Stimulated activated CD8-positive, alpha-beta memory T cell treated with anti-CD3 and anti-CD28 coated beads, Interleukin-4, amount 100 ng/mL, for 24 hours (primary cell): ENCODE measurements at places on chromosomes 3 and 15.

DNA sequence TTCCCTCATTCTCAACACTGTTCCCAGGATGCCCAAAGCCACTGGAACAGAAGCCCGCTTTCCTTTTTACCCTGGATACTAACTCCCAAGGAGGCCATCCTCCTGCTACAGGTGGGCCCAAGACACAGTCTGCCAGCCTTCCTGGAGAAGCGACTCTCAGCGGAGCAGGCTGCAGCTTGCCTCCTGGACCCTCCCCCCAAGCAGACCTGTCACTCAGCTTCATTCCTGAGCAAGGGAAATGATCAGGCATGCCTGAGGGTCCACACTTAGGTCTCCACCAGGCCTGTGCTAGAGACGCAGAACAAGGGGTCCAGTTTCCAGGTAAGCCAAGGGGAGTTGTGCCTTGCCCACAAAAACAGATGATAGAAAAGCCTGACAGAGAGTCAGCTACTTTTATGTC, 62.8 kb downstream of the SLCO2A1 start:
- no peak for DNase-seq

GRCh38 chr3:3632449-3632848, 166.8 kb upstream of the LRRN1 start:
- DNase-seq, result no peak

DNA sequence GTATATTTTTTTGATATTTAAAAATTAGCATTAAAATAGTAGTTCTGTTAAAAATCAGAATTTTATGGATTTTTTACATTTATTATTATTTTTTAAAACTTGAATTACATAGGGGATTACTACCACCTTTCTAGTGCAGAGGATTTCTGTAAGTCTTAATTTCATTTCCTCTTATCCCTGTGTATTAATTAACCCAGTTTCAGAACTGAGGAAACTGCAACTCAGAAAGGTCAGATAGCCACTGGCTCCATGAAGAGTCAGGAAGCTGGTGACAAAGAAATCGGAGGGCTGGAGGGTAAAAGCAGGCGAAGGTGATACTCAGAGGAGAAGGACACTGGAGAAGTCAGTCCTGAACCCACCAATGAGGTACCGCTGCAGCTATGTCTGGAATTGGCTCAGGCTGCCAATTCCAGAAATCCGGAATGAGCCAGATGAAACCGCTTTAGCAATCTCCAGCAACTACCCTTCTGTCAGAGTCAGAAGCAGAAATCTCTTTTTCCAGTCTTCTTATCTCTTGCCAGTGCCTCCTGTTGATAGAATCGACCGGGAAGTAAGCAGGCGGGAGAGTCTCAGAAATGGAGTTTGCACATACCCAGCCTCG, 308.5 kb downstream of the SV2B start:
- DNase-seq, result no peak

- DNase-seq, result no peak
These were observed 29.8 kb downstream of the DNAJC19 start for GRCh38 chr3:180959691-180960090.

DNA sequence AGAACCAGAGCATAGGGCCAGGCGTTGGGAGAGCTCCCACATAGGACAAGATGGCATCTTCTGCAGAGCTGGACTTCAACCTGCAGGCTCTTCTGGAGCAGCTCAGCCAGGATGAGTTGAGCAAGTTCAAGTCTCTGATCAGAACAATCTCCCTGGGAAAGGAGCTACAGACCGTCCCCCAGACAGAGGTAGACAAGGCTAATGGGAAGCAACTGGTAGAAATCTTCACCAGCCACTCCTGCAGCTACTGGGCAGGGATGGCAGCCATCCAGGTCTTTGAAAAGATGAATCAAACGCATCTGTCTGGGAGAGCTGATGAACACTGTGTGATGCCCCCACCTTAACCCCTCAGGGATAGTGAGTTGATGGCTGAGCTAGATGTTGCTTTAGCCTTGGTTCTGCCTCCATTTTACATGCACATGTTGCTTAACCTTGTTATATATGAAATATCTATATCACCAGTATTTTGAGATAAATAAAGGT, at the start of gene PYDC2:
Gene PYDC2, plus strand, starts transcription at position 51 of the 483 bp plus-strand sequence. Its CDS starts 0 bp downstream, at position 51.
- no peak for DNase-seq

DNA sequence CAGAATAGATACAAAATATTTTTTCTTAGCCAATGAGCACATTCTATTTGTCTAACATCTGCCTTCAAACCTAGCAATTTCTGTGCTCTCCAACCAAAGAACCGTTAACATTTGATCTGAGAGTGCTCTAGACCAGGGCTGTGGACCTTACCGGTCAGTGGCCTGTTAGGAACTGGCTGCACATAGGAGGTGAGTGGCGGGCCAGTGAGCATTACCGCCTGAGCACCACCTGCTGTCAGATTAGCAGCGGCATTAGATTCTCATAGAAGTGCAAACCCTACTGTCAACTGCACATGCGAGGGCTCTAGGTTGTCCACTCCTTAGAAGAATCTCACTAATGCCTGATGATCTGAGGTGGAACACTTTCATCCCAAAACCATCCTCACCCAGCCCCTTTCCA, 131.7 kb downstream of the CADM2 start:
- no peak for DNase-seq

DNA sequence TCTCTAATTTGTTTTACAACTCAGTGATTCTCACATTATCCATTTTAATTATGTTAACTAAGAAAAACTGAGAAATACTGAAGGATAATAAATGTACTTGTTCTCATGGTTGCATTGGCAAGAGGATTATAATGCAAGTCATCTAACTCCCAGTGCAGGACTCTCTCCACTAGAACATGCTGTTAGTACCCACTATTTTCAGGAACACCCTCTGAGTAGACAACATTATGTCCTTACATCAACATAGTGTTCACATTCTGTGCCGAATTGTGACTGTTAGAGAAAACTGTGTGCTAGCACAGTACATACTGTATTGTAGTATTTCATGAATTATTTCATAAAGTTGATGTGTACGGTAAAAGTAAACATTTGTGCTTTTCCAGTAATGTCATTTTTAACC, 80.1 kb downstream of the LEKR1 start:
- no peak for DNase-seq
